Stimulated activated CD4-positive, alpha-beta T cell treated with anti-CD3 and anti-CD28 coated beads, Interleukin-4, amount 100 ng/mL, for 1 hour (primary cell): ENCODE measurements at places on chromosomes 12 and 14.

DNA sequence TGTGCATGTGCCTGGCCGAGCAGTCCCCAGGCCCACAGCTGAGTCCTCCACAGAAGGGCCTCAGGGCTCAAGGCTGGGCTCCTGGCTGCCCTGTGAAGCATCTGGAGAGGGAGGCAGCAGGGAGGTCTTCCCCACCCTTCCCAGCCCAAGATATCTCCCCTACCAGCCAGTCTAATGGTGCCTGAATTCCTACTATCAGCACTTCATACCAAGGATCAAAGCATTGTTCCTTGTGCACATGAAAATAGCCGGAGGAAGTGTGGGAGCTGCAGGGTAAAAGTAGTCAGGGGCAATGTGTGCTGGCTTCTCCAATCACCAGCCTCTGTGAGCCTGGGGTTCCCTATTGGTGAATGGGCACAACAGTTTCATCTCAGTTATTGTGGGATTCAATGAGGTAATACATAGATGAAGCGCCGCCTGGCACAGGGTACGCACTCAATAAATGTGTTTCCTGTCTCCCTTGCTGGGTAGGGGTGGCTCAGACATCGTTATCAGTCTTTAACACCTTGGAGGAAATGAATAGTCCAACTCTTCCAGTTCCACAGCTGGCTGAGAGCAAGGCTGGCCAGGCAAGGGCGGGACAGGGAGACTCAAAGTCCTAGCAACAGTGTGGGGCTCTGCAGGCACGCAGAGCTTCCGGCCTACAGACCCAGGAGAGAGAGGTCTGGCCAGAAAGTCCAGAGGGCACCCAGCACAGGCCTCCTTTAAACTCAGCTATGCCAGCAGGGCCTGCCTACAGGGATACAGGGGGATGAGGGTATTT lies 39.1 kb upstream of the PNMA1 start:
- DNase-seq = no peak

DNA sequence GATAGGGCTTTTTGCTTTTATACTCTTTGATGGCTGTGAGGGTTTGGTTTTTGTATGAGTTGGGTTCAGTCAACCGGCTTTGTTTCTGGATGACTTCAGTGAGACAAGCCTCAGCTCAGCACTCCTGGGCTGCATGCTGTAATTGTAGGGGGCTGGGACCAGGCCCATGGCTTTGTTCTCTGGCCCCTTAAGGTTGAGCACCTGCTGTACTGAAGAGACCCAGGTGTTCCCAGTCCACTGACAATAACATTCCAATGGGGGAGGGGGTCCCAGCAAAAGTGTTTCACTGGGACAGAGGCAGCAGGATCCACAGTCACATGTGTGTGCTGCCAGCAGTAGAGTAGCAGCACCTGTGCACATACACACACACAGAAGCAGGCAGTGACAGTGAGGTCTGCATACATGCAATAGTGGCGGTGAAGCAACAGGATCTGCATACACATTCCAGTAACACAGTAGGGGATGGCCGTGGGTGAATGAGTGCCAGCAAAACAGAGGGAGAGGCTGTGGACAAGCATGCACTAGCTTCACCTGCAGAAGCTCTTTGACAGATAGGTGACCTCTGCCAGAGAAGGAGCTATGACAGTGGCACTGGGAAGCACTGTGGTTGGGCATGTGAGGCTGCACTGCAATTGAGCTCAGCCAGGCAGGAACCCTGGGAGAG lies 240.4 kb downstream of the ASCL1 start:
- no peak for DNase-seq

DNA sequence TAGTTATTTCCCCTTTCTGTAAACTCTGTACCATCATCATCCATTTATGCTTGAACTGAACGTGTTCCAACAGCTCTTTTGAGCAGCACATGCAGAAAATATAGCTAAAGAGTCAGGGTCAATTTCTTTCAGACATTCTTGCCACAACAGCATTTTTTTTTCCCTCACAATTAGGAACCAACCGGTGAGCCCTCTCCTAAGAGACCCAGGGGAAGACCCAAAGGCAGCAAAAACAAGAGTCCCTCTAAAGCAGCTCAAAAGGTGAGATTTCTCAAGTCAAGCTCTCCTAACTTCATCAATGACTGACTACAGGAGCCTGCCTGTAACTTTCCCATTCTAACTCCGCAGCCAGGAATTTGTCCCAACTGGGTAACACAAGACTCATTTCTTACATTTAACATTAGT lies 3.5 kb downstream of the HMGA2 start:
- no peak for DNase-seq

GRCh38 chr12:120167529-120168095 lies 26.9 kb downstream of the GCN1 start:
- no peak for DNase-seq

DNA sequence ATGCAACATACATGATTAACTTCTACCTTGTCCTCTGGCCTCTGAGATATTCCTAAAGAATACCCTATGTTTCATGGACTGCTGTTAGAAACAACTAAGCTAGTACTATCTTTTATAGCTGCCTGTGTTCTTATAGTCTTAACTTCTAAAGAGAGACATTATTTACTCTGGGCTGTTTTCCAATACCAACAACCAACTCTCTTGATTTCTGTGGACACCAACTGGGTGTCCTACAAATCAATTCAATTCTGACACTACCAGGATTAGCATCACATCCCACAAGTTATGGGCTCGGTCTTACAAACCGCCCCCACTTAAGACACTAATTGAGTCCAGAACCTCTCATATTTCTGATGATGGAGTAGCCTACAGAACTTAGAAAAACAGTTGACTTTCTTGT lies 8.3 kb downstream of the XPOT start:
- DNase-seq = no peak

- DNase-seq = no peak
These were observed 23.1 kb downstream of the ASB2 start for GRCh38 chr14:93953263-93953662.

DNA sequence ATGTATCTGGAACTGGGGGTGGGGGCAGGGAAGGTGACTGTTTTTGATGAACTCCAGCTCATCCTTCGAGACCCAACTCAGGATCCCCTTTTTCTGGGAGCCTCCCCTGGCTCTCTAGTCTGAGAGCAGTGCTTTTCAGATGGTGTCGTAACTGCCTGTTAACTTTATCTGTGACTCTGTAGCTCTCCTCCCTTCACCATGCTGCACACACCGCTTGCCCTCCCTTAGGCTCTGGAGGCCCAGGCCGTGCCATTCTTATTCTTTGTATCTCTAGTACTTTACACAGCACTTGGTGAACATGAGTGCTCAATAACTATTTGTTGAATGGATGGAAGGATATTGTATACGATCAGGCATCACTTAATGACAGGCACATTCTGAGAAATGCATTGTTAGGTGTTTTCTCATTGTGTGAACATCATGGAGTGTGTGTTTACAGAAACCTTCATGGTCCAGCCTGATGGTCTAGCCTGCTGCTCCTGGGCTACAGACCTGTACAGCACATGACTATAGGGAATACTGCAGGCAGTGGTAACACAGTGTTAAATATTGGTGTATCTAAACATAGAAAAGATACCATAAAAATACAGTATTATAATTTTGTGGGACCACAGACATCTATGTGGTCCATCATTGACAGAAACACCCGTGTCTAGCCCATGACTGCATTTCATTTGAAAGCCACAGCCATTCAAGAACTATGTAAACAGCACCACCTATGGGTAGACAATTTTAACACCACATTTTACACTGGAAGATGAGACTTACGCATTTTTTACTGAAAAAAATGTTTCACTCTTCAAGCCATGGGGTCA lies 91.8 kb downstream of the EML1 start:
- no peak for DNase-seq

- DNase-seq = no peak
These were observed 21.5 kb upstream of the IFNG start for GRCh38 chr12:68180792-68181744.

- DNase-seq = no peak
These were observed 335.6 kb downstream of the TMEM121 start for GRCh38 chr14:105861985-105862465.

DNA sequence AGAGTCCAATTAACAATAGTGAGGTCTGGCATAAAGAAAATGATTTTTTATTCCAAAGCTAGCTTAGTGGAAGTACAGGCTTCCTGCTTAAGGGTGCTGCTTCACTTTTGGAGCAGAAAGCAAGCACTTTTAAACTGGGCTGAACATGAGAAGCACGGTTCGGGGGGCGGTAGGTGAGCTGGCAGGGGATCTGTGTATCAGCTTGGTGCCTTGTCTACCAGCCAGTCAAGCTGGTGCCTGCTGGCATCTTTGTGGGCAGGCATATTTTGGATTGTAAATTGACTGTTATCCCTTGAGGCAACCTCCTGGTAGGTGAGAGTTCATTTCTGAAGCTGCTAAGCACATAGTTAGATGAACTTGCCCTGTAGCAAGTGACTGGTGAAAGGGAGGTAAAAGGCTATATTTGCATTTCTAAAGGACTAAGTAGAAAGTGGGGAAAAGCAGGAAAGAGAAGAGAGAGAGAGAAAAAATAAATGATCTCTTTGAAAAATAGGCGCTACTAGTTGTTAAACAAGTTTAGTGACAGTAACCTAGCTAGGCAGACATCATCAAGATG lies 121.1 kb upstream of the SYT10 start:
- no peak for DNase-seq

DNA sequence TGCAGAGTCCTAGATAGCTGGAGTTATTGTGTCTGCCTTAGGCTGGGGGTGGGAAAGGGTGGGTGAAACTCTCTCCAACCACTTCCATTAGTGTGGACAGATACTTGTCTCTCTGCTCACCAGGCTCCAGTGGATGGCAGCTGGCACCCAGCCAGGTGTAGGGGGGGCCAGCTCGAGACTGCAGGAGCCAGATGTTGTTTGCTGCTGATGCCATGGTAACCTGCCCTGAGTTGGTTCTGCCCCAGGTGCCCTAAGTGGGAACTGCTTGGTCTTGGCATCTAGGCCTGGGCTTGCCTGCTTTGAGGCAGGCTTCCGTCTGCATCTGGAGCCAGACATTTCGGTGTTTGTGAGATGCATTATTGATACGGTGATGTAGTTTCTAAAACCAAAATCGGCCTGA lies 82.2 kb downstream of the ADCK1 start:
- no peak for DNase-seq

DNA sequence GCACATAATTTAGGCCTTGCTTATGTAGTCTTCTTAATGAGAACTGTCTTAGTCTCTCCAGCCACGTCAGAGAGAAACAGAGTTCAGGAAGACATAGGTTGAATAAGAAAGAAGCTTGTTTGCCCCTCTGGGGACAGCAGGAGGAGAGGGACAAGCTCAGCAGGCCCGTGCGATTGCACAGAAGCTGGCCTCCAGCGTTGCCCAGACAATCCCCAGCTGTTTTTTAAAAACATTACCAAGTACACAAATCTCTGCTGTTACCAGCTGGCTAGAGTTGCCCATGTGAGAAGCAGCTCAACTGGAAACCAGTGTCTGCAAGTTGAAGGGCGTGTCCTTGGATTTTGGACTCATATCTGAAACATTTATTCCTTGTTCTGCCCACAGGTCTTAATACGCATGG lies 232.6 kb downstream of the EFCAB11 start:
- DNase-seq = no peak

DNA sequence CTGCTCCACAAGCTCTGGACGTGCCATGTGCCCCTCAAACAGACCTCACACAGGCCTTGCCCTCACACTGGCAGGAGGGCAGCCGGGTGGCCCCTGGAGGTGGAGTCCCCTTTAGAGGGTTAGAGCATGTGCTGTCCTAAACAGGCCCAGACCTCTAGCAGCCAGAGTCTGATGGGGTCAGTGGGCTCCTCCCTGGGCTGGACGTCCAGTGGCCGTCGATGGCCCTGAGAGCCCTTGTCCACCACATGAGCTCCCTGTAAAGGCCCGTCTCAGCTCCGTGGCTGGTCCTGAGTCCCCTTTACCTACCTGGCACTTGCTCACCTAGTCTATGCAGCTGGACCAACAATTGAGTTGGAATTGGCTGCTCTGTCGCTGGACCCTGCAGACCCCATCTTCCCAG lies 3.8 kb downstream of the TMEM179 start:
- no peak for DNase-seq

- no peak for DNase-seq
These were observed 11.8 kb downstream of the BEGAIN start for GRCh38 chr14:100575266-100575995.

DNA sequence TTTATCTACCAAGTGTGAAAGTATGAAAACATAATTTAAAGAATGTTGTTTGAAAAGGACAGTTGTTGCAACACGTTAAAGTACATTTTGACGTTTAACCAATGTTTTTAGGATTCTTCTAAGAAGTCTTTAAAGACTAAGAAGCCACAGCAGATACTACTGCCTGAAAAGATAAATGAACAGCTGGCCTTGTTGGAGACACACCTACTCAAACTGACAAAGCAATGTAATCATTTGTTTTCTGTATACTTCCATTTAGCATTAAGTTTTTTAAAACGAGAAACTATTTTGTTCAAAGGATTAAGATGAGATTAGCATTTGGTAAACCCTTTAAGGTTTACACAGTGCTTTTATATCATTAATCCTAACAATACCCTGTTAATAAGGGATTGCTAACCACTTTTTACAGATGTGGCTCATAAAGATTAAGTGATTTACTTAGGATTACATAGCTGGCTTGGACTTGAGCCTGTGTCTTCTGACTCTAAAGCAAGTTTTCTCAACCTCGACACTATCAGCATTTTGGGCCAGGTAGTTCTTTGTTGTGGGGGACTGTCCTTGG lies 134.4 kb downstream of the CFAP54 start:
- no peak for DNase-seq

GRCh38 chr12:118866346-118866745 lies 115.0 kb upstream of the SRRM4 start:
- no peak for DNase-seq

GRCh38 chr14:104528496-104528895 lies 51.1 kb upstream of the C14orf180 start:
- no peak for DNase-seq

GRCh38 chr14:33762161-33762851 lies 188.6 kb downstream of the EGLN3 start:
- no peak for DNase-seq

DNA sequence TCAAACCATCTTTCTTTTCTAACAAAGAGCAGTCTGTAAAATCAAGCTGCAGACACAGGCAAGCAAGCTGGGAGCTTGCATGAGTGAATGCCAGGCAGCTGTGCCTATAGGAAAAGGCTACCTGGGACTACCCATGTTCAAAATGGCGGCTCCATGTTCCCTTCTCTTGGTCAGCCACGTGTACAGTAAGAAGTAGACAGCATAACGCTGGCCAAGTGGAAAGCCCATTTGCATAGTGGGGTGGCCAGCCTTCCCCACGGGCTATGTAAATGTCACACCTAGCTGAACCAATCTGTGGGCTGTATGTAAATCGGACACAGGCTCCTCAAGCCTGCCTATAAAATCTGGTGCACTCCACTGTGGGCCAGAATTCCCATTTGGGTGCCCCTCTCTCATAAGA lies 117.1 kb downstream of the SYT10 start:
- no peak for DNase-seq

GRCh38 chr12:113403435-113404415 lies at the start of gene SDS:
Gene SDS, minus strand, starts transcription at chr12:113403887. Its CDS starts 4,179 bp downstream, at chr12:113399708.
- DNase-seq = no peak
